Tongue (tissue), 3 donors: ENCODE measurements at places on chromosomes 12 and 14. TPM values are rescaled to one million over a fixed set of nuclear protein-coding genes. Genes with fewer than 3 reads are reported as not detected.

Gene PRPH
- 5.2 TPM for total RNA-seq

Gene PLA2G1B
- not detected for total RNA-seq

Gene DERA
- 43.9 TPM for total RNA-seq

Gene C12orf42
- total RNA-seq: 0.72 TPM

GRCh38 chr14:60514741-60515491 lies 6.0 kb downstream of the SIX6 start:
- DNase-seq: peak; percentile 53

- DNase-seq: peak; percentile 7
These were observed 1845.8 kb upstream of the SEL1L start for GRCh38 chr14:83379436-83379835.
